Stimulated activated CD4-positive, alpha-beta T cell treated with anti-CD3 and anti-CD28 coated beads, Interleukin-2, amount 100 ng/mL, for 24 hours (primary cell): ENCODE measurements at places on chromosomes 1 and 21.
A peak's percentile ranks its signal among the peaks of the same experiment; 100 is the strongest.

DNA sequence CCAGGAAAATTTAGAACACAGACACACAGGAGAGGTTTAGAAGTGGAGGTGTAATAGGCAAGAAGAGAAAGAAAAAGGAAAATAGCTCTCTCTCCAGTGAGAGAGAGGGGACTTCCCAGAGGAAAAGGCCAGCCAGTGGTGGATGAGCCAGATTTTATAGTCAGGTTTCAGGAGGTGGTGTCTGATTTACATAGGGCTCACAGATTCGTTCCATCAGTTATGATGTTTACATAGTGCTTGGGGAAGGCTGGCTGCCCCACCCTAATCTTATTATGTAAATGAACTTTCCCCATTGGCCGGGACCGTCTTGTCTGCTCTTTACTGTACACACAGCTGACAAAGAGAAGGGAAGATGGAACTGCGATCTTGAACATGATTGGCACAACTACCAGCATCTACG, 797.3 kb downstream of the PLA2G4A start:
- no peak for DNase-seq

DNA sequence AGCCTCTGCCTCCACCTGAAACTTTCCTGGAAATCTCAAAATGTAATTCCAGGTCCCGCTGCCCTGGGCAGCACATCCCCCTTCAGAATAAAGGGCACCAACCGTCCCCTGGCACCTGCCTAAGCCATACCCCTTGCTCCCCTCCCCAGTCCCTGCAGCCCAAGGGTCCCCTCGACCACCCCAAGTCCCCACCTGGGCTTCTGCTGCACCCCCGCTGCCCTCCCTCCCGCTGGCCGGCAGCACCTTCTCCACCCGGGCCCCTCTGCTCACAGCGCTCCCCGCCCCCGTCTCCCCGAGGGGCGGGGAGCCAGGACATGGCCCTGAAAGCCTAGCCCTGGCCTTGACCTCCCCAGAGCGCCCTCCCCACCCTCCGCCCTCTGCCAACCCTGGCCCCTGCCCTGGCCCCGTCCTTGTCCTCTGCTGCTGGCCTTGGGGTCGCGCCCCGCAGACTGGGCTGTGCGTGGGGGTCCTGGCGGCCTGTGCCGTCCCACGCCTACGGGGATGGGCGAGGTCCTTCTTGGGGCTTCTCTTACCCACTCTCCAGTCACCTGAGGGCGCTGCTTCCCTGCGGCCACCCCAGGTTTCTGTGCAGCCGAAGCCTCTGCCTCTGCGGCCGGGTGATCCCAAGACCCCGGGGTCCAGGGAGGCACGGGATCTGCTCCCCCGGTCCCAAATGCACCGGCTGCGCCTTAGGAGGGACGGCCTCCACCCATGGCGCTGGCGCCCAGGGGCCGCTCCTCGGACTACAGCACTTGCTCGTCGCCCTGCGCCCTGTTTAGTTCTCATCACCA, 41.7 kb downstream of the WDR4 start:
- peak; percentile 13 for DNase-seq

DNA sequence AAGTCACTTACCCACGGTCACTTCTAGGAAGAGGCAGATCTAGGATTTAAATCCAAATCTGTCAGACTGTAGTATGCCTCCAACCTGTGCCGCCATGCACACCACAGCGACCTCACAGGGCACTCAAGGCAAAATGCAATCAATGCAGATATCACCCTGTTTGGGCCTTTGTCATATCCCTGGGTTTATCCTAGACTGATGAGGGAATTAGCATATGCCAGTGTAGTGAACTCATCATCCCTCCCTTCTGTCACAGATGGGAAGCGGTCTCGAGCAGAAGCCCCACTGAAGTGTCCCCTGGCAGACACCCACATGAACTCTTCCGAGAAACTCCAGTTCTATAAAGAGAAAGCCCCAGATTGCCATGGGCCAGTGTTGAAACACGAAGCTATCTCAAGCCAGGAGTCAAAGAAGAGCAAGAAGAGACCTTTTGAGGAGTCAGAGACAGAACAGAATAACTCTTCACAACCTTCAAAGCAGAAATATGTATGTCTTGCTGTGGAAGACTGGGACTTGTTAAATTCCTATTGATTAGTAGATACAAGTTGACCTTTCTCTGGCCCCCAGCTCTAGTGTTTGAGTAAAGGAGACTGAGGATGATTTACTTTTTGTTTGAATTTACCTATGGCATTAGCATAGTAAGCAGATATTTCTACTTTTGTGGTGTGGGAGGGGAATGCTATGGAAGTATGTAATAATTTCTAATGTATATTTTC, 21.4 kb downstream of the LRRC42 start:
- no peak for DNase-seq

- DNase-seq, result no peak
Observed at GRCh38 chr1:62295921-62296491, 23.2 kb downstream of the KANK4 start.

- DNase-seq, result no peak
Observed at GRCh38 chr1:157289424-157290105, 151.4 kb upstream of the ETV3 start.

GRCh38 chr1:156999596-157000320, 45.8 kb downstream of the ARHGEF11 start:
- no peak for DNase-seq

DNA sequence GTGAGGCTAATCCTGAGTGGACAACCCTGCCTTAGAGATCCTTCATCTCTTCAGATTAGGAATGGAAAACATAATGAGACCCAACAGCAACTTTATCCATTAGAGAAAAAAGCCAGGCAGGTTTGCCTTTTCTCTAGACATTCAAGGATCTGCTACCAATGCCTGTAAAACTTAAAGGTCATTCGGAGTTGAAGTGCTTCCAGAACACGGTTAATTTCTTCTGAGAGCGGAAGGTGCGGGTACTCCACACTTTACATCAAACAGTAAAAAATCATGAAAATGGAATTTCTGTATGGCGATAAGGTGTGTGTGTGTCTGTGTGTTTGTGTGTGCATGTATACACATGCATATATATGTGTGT, 65.2 kb upstream of the PRKACB start:
- no peak for DNase-seq

DNA sequence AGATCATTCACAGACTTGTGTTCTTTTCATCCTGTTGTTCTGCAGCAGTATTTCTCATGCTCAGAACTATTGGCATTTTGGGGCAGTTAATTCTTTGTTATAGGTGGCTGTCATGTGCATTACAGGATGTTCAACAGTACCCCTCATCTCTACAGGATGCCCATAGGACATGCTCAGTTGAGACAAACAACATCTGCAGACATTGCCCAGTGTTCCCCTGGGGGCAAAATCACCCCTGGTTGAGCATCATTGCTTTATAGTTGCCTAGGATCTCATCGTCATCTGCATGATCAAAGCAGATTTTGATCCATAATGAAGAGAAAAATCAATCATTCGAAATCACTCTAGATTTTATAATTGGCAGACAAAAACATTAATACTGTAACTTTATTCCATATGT, 222.5 kb upstream of the CACYBP start:
- DNase-seq, result no peak

GRCh38 chr1:117664314-117664713, 58.5 kb downstream of the TENT5C start:
- DNase-seq, result peak; percentile 60

DNA sequence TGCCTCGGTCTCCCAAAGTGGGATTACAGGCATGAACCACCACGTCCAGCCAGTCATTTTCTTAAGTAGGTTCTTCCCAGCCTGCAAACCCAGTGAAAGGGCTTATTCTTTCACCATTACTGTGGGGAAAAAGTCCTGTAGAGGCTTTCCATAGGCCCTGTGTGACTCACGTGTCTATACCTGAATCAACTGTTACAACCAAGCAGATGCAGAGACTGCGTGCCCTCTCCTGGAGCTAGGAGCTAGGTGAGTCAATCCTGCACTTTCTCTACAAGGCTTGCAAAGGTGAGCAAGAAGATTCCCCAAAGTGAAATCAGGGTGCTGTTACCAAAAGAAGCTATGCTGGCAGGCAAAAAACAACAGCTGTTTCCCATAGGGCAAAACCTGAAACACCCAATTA, 13.8 kb upstream of the MPZL1 start:
- DNase-seq, result no peak

- DNase-seq, result no peak
Observed at GRCh38 chr1:212291505-212292134, 6.4 kb downstream of the PPP2R5A start.
